ENCODE measurements at places on chromosomes 1 and 21.

DNA sequence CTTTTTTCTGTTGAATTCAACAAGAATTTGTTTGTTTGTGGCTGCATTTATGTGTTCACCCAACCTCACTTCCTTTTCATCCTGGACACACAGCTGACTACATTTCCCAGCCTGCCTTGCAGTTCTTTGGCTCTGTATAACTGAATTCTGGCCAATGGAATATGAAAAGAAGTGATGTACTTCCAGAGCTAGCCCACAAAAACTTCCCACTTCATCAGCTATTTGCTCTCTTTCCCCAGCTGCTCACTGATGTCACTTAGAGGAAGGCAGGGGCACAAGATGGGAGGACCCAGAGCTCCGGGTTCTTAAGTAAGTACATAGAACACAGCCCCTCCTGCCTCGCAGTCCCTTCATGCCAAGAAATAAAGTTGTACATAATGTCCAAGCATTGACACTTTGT, 235.0 kb upstream of the FGGY start:
- DNase-seq = no peak

DNA sequence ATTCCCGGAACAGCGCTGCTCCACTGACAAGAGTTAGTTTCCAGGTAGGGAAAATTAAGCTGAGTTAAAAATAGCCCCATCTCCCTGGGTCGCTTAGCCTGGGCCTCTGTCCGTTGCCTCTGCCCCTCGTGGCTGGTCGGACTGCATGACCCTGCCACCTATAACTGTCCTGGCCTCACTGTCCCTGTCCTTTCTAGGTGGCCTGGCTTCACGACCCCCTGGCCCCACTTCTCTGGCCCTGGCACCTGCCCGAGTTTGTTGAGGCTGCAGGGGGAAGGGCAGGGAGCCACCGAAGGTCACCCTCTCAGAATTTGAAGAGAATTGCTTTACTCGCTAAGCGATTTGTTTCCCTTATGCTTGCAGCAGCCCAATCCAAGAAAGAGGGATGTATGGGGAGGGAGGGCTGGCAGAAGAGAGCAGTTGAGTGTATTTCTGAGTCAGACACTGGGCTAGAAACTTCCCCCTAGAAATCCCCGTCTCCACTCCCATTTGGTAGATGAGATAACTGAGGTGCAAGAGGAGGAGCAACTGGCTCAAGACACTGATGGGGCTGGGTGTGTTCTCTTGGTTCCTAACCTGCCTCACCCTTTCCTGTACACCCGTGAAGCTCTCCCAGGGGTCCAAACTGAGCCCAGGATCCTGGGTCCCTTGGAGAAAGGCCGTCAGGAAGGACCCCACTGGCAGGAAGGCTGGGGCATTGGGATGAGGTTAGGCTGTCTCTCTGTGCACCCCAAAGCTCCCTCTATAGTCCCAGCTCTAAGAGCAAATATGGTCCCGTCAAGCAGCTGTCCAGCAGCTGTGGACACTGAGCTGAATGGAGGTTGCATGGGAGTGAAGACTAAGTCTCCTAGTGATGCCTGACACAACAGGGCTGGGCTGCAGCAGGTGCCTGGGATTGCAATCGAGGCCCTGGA, 2.9 kb upstream of the EDN2 start:
- peak; percentile 79 for DNase-seq

DNA sequence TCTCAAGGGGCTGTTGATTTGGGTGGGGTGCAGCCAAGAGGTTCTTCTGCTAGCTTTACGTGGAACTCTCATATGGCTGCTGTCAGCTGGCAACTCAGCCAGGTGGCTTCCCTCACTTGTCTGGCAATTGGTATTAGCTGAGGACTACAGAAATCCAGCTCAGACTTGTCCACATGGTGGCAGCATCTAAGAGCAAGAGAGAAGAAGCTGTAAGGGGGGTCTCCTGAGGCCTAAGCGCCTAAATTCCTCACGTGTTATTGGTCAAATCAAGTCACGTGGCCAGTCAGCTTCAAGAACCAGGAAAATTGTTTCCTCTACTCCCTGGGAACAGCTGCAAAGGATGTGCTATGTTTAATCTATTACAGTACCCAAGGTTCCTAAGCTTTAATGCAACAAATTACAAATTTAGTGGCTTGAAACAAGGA, 4.2 kb upstream of the DYRK3 start:
- peak; percentile 86 for DNase-seq

DNA sequence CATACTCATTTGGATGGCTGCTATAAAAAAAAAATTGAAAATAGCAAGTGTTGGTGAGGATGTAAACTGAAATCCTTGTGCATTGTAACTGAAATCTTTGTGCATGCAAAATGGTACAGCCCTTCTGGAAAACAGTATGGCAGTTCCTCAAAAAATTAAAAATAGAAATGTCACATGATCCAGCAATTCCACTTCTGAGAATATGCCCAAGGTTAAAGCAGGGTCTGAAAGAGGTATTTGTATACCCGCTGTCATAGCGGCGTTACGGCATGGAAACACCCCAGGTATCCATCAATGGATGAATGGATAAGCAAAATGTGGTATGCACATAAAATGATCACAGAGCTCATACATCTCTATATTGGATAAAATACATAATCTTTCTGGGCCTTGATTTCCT, 116.7 kb downstream of the RUSC1 start:
- no peak for DNase-seq

GRCh38 chr1:53327182-53327913, 522 bp downstream of the LRP8 start:
- peak; percentile 37 for DNase-seq

GRCh38 chr1:111690306-111690617, 48.9 kb downstream of the INKA2 start:
- peak; percentile 77 for DNase-seq

GRCh38 chr1:7525338-7526063, 245.6 kb upstream of the VAMP3 start:
- no peak for DNase-seq

- no peak for DNase-seq
These were observed 563 bp upstream of the TAS1R3 start for GRCh38 chr1:1330366-1331067.

GRCh38 chr1:183096894-183097293, 73.7 kb downstream of the LAMC1 start:
- DNase-seq = peak; percentile 19

GRCh38 chr21:34887725-34888568, 161.2 kb downstream of the RUNX1 start:
- DNase-seq = peak; percentile 97

- no peak for DNase-seq
These were observed 75.2 kb upstream of the TARDBP start for GRCh38 chr1:10936998-10937901.

GRCh38 chr1:214445831-214446614, 105.4 kb downstream of the PTPN14 start:
- DNase-seq = peak; percentile 76

- no peak for DNase-seq
These were observed 1.8 kb upstream of the FCRL6 start for GRCh38 chr1:159800177-159800930.

- DNase-seq = no peak
These were observed 106.7 kb upstream of the KLHDC7A start for GRCh38 chr1:18373882-18374493.

DNA sequence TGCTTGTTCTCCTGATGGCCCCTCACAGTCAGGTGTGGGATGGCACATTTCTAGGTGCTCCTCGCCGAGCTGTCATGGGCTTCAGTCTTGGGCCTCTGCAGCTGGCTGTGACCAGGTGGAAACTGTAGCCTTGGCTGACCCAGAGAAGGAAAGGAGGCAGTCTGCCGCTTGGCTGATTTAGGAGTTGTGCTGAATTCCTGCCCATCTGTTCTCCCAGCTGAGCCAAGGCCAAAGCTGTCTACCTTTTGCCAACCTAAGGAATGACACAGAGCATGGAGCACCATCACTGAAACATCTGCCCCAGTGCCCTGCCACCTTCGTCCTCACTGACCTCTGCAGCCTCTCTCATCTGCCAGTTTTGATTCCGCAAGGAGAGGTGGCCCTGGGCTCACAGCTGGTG, 27.9 kb downstream of the UTP25 start:
- DNase-seq = no peak

DNA sequence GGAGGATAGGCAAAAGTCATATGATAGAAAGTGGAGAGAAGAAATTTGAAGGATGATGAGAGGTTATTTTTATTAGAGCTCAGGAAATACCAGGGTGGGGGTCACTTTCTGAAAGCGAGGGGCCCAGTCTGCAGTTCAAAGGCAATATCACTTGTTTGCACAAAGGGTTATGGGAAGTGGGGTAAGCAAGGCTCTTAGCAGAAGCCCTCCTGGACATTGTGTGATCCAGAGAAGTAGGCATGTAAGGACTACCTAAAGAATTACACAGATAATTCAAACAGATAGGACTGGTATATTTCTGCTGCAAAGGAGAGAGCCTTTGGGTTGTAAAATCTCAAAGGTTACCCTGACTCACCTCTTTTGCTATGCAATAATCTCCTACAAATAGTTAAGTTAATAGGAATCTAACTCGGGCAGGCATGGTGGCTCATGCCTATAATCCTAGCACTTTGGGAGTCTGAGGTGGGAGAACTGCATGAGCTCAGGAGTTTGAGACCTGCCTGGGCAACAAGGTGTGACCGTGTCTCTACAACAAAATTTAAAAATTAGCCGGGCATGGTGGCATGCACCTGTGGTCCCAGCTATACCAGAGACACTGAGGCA, 25.2 kb upstream of the PRRC2C start:
- DNase-seq = peak; percentile 79
